ENCODE measurements at places on chromosomes 1 and 21. TPM values are rescaled to one million over a fixed set of nuclear protein-coding genes. Genes with fewer than 3 reads are reported as not detected.

DNA sequence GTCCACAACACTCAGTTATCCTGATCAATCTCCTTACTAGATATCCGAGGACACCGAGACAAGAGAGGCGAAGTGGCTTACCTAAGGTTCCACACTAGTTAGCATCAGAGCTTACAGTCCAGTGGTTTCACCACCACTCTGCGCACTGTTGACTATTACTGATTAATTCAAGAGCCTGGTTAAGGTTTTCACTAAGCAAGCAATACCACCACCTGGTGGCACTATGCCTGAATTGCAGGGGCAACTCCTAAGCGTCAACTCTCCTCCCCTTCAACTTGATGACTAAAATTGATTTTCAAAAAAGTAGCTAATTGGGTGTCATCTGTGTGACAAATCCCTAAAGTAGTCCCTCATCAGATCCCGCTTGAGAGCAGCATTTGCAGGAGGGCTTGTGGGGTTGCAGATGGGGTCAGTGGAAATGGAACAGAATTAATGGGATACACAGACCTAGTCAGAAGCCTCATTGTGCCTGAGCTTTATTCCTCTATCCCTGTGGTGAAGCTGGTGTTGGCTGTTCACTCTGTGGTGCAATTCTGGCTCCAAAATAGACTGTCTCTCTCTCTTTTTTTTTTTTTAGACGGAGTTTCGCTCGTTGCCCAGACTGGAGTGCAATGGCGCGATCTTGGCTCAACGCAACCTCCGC, 9.1 kb downstream of the TTC22 start:
- DNase-seq, result peak; percentile 28

- no peak for DNase-seq
Measured at GRCh38 chr1:8162168-8162567, 136.1 kb upstream of the ERRFI1 start.

GRCh38 chr1:106921186-106921585, 135.3 kb upstream of the PRMT6 start:
- no peak for DNase-seq

DNA sequence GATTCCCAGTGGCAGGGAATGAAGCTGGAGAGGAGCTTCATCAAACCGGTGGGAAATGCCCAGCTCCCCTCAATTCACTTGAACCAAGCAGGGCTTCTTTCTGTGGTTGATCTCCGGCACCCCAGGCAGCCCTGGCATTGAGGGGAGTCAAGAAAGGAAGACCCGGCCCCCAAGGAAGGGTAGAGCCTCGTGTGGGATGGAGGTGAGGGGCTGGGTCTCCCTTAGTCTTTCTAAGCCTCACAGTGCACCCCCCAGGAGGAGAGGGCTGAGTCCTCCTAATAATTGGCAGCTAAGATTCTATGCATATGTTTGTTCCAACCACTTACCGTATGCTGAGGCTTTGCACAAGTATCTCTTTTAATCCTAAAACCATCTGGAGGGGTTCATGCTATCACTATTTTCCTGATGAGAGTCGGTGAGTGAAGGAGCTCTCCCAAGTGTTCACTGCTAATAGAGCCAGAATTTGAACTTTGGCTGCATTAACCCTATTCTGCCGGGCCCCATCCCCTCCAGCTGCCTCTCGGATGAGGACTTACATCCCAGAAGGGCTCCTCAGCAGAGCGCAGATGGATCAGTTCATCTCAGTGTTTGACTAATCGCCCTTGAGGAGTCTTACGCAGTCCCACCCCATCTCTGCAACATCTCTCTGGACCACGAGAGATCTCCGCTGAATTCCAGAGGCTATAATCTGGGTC, 33.1 kb upstream of the TMEM51 start:
- DNase-seq, result no peak

Gene LHX8
- total RNA-seq, result not detected

DNA sequence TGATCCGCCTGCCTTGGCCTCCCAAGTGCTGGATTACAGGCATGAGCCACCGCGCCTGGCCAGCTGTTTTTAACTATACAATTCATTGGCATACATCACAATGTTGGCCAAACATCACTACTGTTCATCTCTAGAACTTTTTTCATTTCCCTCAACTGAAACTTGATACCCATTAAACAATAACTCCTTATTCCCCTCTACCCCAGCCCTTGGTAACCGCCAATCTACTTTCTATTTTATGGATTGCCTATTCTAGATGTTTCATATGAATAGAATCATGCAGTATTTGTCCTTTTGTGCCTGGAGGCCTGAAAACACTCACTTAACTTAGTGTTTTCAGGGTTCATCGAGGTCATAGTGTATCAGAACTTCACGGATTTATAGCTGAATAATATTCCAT, 16.2 kb downstream of the BTF3L4 start:
- no peak for DNase-seq

GRCh38 chr21:42313501-42313969, 1.7 kb downstream of the TFF3 start:
- peak; percentile 1 for DNase-seq

Gene KLHDC9
- 0.29 TPM for total RNA-seq

DNA sequence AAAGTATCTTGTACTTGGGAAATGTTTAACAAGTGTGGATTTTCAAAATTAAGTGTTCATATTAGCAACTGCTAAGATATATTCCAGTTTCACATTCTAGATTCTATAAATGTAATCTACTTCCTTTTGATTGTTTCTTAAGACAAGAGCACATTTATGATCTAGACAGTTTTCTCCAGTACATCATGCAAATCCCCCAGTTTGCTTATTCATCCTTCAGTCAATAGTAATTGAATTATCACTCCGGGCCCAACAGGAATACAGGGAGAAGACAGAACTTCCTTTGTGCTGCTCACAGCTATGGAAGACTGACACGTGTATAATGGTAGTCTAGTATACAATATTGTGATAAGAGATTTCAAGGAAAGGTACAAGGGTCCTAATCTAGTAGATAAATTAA, 14.5 kb downstream of the PLA2G4A start:
- no peak for DNase-seq

Gene GRHL3
- not detected for total RNA-seq

DNA sequence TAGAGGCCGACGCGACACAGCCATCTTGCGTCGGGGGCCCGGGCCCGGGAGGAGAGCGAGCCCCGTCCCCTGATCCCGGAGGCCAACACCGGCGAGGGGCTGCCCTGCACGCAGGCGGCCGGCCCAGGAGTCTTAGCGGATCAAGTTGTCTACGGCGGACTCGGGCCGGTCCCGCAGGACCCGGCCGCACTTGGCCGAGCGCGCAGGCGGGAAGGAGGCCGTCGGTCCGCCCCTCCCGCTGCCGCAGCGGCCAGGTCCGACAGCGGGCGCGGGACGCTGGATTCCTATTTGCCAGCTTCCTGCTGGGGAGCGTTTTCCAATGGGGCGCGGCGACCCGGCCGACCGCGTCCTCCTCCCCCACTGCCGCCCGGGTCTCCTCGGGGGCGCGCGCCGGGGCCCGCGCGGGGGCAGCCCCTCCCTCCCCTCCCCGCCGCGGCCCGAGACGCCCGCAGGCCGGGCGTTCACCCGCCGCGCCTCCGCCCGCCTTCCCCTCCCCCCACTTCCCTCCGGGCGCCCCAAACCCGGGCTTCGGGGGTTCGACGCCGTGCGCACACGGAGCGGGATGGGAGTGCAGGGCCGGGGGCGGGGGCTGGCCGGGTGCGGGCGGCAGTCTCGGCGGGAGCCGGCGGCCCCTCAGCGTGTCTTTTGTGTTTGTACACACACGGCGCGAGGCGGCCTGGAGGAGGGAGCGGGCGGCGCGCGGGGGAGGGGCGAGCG, 517 bp upstream of the H3-3A start:
- DNase-seq, result peak; percentile 72

- DNase-seq, result no peak
Measured at GRCh38 chr21:43304206-43304605, 122.7 kb downstream of the SIK1 start.

- DNase-seq, result no peak
Measured at GRCh38 chr1:218636548-218636947, 291.4 kb downstream of the TGFB2 start.

- DNase-seq, result no peak
Measured at GRCh38 chr1:191869790-191870312, 288.4 kb upstream of the RGS18 start.

DNA sequence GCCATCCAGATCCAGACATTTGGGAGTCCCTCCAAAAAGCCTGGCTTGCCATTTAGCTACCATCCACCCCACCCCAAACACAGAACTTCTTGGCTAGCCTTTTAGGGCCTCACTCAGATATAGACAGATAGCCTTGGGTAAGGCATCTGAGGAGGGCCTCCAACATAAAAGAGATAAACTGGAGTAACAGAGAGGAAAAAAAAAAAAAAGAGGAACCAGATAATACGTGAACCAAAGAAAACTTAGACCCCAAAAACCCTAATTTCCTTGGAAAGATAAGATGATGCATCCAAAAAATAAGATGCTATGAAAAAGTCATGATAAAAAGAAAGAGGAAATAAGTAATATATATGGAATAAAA, 19.8 kb upstream of the LSS start:
- DNase-seq, result no peak

Gene NUF2
- total RNA-seq, result 82.9 TPM

- DNase-seq, result no peak
Measured at GRCh38 chr21:45996311-45997204, 15.0 kb downstream of the COL6A1 start.

Gene CIART
- 5.1 TPM for total RNA-seq

Gene AGBL4
- total RNA-seq, result not detected

Gene NBPF4
- total RNA-seq, result not detected

Gene S100A10
- total RNA-seq, result 115 TPM

Gene SLAMF8
- total RNA-seq, result not detected

DNA sequence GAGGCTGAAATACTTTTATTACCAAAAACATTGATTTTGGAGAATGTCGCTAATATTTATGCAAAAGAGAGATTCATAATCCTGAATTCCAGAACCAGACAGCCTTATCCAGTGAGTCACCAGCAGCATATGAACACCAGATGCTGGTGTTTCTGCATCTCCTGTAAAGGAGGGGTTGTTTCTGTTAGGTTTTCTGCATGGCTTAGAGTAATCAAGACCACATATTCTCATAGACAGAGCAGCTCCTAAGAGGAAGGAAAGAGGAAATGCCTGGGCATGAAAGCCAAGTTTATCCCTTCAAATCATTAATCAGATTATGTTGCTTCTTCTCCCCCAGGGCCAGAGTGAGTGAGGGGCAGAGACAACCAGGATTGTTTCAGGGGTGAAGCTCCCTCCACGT, 86.2 kb downstream of the NGF start:
- DNase-seq, result peak; percentile 84

DNA sequence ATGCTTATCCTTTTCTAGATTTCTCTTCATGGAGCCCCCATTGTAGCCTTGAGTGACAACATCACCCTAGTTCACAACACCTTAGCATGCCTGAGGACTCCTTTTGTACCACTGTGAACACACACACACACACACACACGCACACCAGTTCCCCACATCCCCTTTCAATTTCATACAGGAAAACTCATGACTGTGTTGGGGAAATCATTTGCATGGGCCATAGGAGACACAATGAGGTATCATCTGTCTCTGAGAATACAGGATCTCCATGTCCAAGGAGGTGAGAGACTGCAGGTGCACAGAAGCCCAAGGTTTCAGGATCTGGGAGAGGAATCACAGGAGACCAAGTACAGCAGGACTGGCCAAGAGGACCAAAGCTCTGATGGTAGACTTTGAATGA, 119.7 kb downstream of the TPTE start:
- DNase-seq, result no peak

DNA sequence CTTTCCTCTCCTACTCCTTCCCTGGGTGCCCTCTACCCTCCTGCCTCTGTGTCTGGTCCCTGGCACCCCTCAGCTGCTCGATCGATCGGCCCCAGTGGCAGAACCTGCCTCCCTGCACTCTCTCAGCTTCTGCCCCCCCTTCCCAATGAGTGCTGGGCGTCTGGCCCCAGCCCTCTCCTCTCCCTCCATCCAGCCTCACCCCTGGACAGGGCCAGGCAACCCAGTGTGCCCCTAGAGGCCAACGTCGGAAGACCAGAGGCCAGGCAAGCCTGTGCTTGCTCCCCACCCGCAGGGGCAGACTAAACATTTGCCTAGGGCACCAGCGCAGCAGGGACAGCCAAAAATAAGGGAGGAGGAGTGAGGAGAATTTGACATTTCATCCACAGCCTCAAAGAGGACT, 43.5 kb downstream of the LGR6 start:
- DNase-seq, result peak; percentile 29

Gene NIPAL3
- total RNA-seq, result 18.8 TPM

Gene ADAMTS5
- total RNA-seq, result 10.1 TPM

Gene SPRR2E
- not detected for total RNA-seq

DNA sequence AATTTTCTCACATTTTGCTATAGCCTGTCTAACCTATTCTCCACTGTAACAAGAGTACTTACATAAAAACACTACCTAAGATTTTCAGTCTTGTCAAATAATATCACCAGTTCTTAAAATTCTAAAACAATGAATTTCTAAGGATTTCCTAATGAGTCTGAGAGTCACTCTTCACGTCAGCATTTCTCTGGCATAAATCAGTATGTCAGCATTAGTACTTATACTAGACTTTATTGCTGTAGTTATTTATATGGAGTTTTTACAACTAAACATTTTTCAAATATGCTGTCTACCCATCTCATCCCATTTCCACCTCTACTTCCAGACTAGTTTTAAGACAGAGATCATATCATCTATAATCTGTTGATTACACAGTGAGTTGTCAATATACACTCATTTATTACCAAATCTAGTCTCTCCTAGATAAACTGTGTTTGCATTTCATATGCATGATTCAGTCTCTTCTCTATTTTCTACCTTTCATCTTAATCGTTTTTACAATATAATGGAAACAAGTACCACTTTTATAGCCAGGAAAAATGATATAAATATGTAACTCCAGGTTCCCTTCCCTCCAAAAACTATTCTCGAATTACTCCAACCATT, 32.8 kb downstream of the LIN9 start:
- DNase-seq, result no peak

- no peak for DNase-seq
Measured at GRCh38 chr1:175804561-175804960, 61.2 kb upstream of the TNR start.

Gene OTUD3
- 4.0 TPM for total RNA-seq

Gene KHDC4
- 29.6 TPM for total RNA-seq

Gene ZFP69B
- total RNA-seq, result 6.8 TPM

Measured in LHCN-M2 (cell line).